ENCODE measurements at places on chromosomes 12 and 14. TPM values are rescaled to one million over a fixed set of nuclear protein-coding genes. Genes with fewer than 3 reads are reported as not detected.

Gene PRB2
- total RNA-seq = not detected

Gene GNG2
- total RNA-seq = 4.0 TPM

Gene DPF3
- 0.06 TPM for total RNA-seq

Gene C14orf132
- 4.3 TPM for total RNA-seq

Gene IPO4
- 71.7 TPM for total RNA-seq

Gene MIPOL1
- total RNA-seq = 3.4 TPM

Gene B4GALNT3
- total RNA-seq = 0.56 TPM

Gene SH2B3
- total RNA-seq = 7.0 TPM

Gene RASAL1
- 0.30 TPM for total RNA-seq

Gene PTGER2
- total RNA-seq = 3.8 TPM

Gene LALBA
- not detected for total RNA-seq

Gene LRIG3
- total RNA-seq = 3.4 TPM

Gene COL2A1
- 0.07 TPM for total RNA-seq

Gene KLRB1
- not detected for total RNA-seq

Gene ITFG2
- total RNA-seq = 18.3 TPM

Gene NPFF
- total RNA-seq = not detected

Gene GARIN6
- not detected for total RNA-seq

Gene COCH
- total RNA-seq = 27.1 TPM

Gene NABP2
- total RNA-seq = 60.8 TPM

Gene TGM1
- 1.0 TPM for total RNA-seq

Gene IL31
- not detected for total RNA-seq

Gene RTRAF
- total RNA-seq = 256 TPM

Gene SOAT2
- 0.40 TPM for total RNA-seq

Gene CCDC177
- 0.02 TPM for total RNA-seq

Gene RPL36AL
- 411 TPM for total RNA-seq

Gene PRORP
- total RNA-seq = 34.9 TPM

Gene KRT2
- total RNA-seq = not detected

Gene GALNT9
- 4.8 TPM for total RNA-seq

Gene MEG3
- total RNA-seq = 52.4 TPM

Gene JPH4
- total RNA-seq = 0.07 TPM

Gene OLR1
- 1.3 TPM for total RNA-seq

Gene ARHGDIB
- 1.3 TPM for total RNA-seq

Gene TEX52
- not detected for total RNA-seq

Gene FGF23
- total RNA-seq = not detected

Gene MANSC1
- total RNA-seq = 5.3 TPM

Gene MYF6
- not detected for total RNA-seq

Gene PUS7L
- total RNA-seq = 4.6 TPM

Gene TSPAN11
- total RNA-seq = 0.20 TPM

Gene KRT74
- not detected for total RNA-seq

Gene RFLNA
- total RNA-seq = 0.24 TPM

Gene DGKA
- total RNA-seq = 17.0 TPM

Gene ZNF605
- total RNA-seq = 2.6 TPM

Gene TAS2R20
- not detected for total RNA-seq

Gene TMBIM4
- 58.8 TPM for total RNA-seq

Gene ASCL1
- not detected for total RNA-seq

Gene MYF5
- total RNA-seq = not detected

Gene NANOG
- total RNA-seq = not detected

Gene EFCAB11
- 14.5 TPM for total RNA-seq

All from A549 treated with GW870086 at 1 μM for 4 hours (cell line).